ENCODE measurements at places on chromosomes 16 and 17. TPM values are rescaled to one million over a fixed set of nuclear protein-coding genes. Genes with fewer than 3 reads are reported as not detected.

The SP2 gene
- 17.8 TPM for total RNA-seq

DNA sequence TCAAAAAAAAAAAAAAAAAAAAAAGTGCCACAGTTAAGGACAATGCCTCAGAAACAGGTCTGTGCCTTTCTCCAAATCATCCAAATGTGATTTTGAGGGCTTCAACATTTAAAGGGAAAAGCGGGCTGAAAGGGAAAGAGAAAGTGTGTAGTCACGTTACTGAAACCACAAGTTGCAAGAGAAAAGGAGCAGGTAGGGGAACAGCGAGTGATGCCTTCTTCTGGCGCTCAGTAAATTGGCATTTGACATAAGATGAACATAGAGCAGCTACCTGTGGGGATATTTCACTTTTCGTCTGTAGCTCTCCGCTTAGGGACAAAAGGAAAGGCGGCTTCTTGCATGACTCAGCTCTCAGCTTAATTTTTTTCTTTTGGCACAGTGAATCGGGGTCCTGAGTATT lies 11.1 kb downstream of the CMTM2 start:
- no peak overlapping the region for H3K27ac ChIP-seq
- H3K4me1 ChIP-seq, result no peaks in the 10 kb centered on the region
- H3K36me3 ChIP-seq, result no peaks in the 10 kb centered on the region
- no peak for DNase-seq
- H3K27me3 ChIP-seq, result peaks cover 3% of the 10 kb centered on the region

DNA sequence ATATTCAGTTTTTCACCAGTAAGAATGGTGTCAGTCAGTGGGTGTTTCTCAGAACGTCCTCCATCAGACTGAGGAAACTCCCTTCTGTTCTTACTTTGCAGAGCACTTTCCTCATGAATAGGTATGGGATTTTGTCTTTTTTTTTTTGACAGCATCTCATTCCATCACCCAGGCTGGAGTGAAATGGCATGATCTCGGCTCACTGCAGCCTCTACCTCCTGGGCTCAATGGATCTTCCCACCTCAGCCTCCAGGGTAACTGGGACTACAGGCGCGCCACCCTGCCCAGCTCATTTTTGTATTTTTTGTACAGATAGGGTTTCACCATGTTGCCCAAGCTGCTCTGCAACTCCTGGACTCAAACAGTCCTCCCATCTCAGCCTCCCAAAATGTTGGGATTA lies 130.3 kb downstream of the ZNF778 start:
- H3K4me1 ChIP-seq, result peaks cover 61% of the 10 kb centered on the region
- H3K27me3 ChIP-seq, result peaks cover 29% of the 10 kb centered on the region
- H3K4me3 ChIP-seq, result no peak overlapping the region
- H3K36me3 ChIP-seq, result peaks cover 3% of the 10 kb centered on the region
- no peak overlapping the region for H3K27ac ChIP-seq

DNA sequence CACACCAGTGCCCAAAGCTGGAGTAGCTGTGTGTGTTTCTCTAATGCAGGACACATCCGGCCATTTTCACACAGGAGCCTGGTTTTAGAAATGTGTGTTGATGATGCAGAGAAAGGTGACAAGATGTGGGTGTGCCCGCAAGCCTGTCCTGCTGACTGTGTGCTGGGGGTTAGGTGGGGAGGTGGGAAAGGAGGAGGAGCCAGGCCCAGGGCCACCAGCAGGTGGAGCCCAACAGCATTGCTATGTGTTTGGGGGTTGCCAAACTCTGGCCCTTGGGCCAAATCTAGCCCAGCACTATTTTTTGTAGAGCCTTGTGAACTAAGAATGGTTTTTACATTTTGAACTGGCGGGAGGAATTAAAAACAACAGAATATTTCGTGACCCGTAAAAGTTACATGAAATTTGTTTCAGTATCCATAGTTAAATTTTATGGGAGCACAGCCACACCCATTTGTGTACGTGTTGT lies 61.7 kb upstream of the LGALS9 start:
- peaks cover 47% of the 10 kb centered on the region for H3K4me1 ChIP-seq
- peak overlapping the region; percentile 48 for H3K27ac ChIP-seq
- peak; percentile 45 for DNase-seq
- peaks cover 10% of the 10 kb centered on the region for H3K27me3 ChIP-seq

GRCh38 chr17:70702683-70703255 lies 533.4 kb downstream of the KCNJ2 start:
- H3K4me3 ChIP-seq, result no peak overlapping the region
- DNase-seq, result no peak
- no peaks in the 10 kb centered on the region for H3K4me1 ChIP-seq
- no peaks in the 10 kb centered on the region for H3K36me3 ChIP-seq
- no peaks in the 10 kb centered on the region for H3K27me3 ChIP-seq

GRCh38 chr17:82105882-82106687 lies 8.0 kb upstream of the FASN start:
- H3K27me3 ChIP-seq, result peaks cover 7% of the 10 kb centered on the region
- peak; percentile 78 for DNase-seq
- H3K4me3 ChIP-seq, result no peak overlapping the region
- H3K4me1 ChIP-seq, result peaks cover 17% of the 10 kb centered on the region
- H3K27ac ChIP-seq, result peak overlapping the region; percentile 82

- no peak overlapping the region for H3K4me3 ChIP-seq
- no peak for DNase-seq
- H3K27ac ChIP-seq, result no peak overlapping the region
- H3K4me1 ChIP-seq, result peaks cover 1% of the 10 kb centered on the region
- peaks cover 5% of the 10 kb centered on the region for H3K27me3 ChIP-seq
These were observed 4.0 kb upstream of the PPP1R27 start for GRCh38 chr17:81838753-81839255.

The PLEKHM1 gene
- total RNA-seq, result 59.5 TPM

GRCh38 chr17:49508061-49508865 lies 13.2 kb downstream of the NGFR start:
- DNase-seq, result no peak
- H3K4me3 ChIP-seq, result peak overlapping the region; percentile 55
- H3K4me1 ChIP-seq, result peaks cover 37% of the 10 kb centered on the region
- no peaks in the 10 kb centered on the region for H3K36me3 ChIP-seq
- peaks cover 9% of the 10 kb centered on the region for H3K27me3 ChIP-seq
